ENCODE measurements at places on chromosomes 16 and 17.

DNA sequence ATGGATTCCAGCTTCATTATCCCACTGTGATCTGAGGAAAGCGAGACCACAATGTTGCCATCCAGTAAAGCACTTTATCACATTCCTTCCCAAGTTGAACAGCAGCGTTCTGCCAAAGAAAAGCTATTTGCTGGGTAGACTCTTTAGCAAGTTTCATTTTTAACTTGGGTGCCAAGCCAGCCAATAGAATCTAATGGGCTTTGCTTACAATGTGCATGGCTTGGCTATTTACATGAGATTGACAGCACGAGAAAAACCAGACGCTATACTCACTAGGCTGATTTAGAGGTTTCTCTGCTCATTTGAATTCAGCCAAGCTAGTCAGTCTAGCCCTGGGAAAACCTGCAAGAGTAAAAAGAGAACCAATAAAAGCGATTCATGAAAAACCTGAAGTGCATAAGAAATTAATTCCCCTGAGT lies 108.9 kb downstream of the CDH13 start:
- DNase-seq: no peak

DNA sequence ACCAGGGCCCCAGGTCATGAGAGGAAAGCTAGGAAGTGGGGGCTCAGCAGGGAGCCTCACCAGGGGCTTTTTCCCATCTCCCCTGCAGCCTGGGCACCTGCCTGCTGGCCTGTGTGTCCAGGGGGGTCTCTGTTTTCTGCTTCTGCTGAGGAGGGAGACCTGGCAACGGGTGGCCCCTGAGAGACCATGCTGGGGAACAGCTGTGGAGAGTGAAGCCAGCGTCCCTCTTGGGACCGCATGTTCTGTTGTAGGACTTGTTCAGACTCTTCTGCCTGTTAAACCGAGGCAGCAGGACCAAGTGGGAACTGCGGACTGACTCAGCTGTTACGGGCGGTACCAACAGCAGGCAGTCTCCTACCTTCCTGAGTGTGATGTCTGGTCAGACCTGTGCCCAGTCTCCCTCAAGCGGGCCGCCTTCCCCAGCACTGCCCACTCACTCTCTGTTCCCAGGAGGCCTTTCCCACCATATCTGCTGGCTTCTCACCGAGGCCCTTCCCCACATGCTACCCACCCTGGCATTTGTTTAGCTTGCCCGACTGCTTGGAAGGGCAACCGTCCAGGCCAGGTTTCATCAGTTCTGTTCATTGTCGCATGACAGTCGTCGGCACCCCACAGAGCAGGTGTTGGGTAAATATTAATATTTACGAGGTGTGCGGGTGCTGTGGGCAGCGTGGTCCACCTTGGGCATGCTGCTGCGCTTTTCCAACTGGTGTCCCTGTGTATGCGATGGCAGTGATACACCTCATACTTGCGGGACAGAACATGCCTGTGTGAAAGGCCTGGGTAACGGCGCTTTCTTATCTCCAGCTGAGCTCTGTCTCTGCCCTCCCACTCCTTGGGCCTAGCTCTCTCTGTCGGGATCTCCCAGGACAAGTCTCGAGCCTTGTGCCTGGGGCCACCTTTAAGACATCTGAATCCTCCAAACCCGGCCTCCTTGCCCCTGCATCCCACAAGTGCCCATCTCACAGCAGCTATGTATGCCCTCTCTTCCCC lies 69.4 kb downstream of the MPRIP start:
- no peak for DNase-seq

GRCh38 chr17:45368651-45369050 lies 51.8 kb upstream of the MAP3K14 start:
- DNase-seq: no peak

GRCh38 chr17:9611557-9611956 lies 33.8 kb upstream of the USP43 start:
- no peak for DNase-seq

DNA sequence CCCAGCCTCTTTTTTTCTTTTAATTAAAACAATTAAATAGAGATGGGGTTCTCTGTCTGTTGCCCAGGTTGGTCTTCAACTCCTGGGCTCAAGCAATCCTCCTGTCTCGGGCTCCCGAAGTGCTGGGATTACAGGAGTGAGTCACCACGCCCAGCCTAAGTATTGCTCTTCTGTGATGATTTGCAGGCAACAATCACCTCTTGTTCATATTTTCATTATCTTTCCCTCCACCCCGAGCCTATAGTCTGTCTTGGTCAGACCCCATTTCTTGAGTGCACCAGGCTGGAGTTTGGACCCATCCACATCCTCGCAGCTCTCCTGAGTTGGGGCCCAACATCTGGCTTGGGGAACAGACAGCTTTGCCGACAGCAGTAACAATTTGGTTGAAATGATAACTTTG lies 4.3 kb upstream of the SPN start:
- no peak for DNase-seq

DNA sequence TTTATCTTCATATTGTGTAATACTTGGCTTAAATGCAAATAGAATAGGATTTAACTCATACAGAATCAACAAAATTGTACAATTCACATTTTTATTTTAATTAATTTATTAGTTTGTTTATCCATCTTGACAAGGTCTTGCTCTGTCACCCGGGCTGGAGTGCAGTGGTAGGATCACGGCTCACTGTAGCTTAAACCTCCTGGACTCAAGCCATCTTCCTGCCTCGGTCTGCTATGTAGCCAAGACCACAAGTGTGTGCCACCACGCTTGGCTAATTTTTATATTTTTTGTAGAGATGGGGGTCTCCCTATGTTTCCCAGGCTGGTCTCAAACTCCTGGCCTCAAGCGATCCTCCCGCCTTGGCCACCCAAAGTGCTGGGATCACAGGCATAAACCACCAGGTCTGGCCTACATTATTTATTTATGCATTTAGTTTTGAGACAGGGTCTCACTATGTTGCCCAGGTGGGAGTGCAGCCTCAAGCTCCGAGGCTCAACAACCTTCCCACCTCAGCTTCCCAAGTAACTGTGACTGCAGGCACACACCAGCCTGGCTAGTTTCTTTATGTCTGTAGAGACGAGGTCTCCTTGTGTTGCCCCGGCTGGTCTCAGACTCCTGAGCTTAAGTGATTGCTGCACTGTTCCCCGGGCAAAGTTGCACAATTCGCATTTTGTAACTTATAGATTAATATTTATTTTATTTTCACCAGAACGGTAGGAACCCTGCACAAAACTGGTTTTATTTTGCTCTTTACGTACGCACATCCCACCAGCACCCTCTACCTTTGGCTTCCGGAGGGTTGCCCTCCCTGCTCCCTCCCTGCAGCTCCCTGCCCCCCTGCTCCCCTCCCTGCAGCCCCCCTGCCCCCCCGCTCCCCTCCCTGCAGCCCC lies 4.9 kb downstream of the DPEP1 start:
- no peak for DNase-seq

DNA sequence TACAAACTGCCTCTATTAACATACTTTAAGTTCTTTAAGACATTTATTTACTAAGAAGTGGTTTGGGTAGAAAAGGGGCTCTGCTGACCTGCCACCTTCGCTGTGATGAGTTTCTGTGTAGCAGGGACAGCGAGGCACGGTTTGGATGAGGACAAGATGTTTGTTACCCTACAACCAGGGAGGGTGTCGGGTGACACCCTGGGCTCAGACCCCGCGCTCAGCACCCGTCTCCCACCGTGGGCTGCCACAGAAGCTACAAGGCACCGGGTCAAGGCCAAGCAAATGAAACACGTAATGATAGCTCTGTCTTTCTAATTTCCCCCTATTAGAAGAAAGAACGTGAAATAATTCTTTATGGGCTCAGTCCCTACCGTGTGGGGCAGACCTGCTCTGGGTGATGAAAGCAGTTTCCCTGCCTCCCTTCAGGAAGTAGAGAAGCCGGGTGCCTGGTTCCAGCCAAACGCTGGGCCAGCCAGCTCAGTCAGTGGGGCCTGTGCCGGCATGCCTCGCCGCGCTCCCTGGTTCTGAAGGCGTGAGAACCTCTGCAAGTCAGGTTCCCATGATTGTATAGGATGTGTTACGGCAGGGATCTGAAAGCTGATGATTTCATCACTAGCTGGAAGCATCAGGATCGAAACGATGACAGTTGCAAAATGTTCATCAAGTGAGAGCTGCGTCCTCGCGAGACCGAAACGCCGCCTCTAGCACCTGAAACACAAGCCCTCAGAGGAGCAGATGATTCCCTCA lies 3.9 kb downstream of the ZNF750 start:
- no peak for DNase-seq

GRCh38 chr17:72104863-72105234 lies 16.0 kb upstream of the SOX9 start:
- DNase-seq: no peak

- DNase-seq: no peak
Measured at GRCh38 chr16:4314532-4315185, 1.2 kb upstream of the GLIS2 start.

Measured in HL-60 (cell line).